Adrenal gland (tissue), 19 donors: ENCODE measurements at places on chromosomes 16 and 17. TPM values are rescaled to one million over a fixed set of nuclear protein-coding genes. Genes with fewer than 3 reads are reported as not detected.

The GSG1L gene
- not detected for total RNA-seq

The DBNDD1 gene
- total RNA-seq = 8.9 TPM

The ETV4 gene
- total RNA-seq = 0.26 TPM

The EVPL gene
- under 0.01 TPM for total RNA-seq

The FBXW10 gene
- 0.42 TPM for total RNA-seq

The NOL11 gene
- 67.8 TPM for total RNA-seq

The MT1X gene
- total RNA-seq = 84.0 TPM

The TBC1D3H gene
- total RNA-seq = not detected

The PGP gene
- total RNA-seq = 14.4 TPM

The CCL17 gene
- total RNA-seq = not detected

The CDC27 gene
- 89.1 TPM for total RNA-seq

The MT1G gene
- total RNA-seq = not detected

The CARD14 gene
- total RNA-seq = 1.5 TPM

The KRT40 gene
- not detected for total RNA-seq

The CLDN9 gene
- total RNA-seq = not detected

The SMIM22 gene
- not detected for total RNA-seq

The CCDC40 gene
- 5.9 TPM for total RNA-seq

The TRPV2 gene
- total RNA-seq = 41.9 TPM

The CCL11 gene
- total RNA-seq = not detected

The IL21R gene
- total RNA-seq = 0.22 TPM

The CTRB2 gene
- total RNA-seq = not detected

The CNEP1R1 gene
- total RNA-seq = 25.3 TPM

The RNU2-1 gene
- total RNA-seq = 2,804 TPM

The PPM1E gene
- total RNA-seq = 13.2 TPM

The TMEM94 gene
- 162 TPM for total RNA-seq

The HS3ST6 gene
- 0.11 TPM for total RNA-seq

The CTRB1 gene
- total RNA-seq = 5.3 TPM

The QPRT gene
- total RNA-seq = 237 TPM

The NTN3 gene
- total RNA-seq = 0.20 TPM

The SHISA9 gene
- total RNA-seq = 0.09 TPM
